Central memory CD4-positive, alpha-beta T cell (primary cell): ENCODE measurements at places on chromosomes 4 and X.

- DNase-seq = no peak
These were observed 189.4 kb downstream of the FBXW7 start for GRCh38 chr4:152346526-152346925.

- no peak for DNase-seq
These were observed 11.3 kb upstream of the KIAA0232 start for GRCh38 chr4:6771229-6771671.

GRCh38 chr4:38782452-38783108 is at the start of gene TLR10:
TSS of gene TLR10 (minus strand) at chr4:38782990. CDS start at chr4:38775590, 7,400 bp downstream.
- peak; percentile 29 for DNase-seq

- DNase-seq = peak; percentile 29
These were observed 255.8 kb downstream of the UNC5C start for GRCh38 chr4:95293014-95293413.

DNA sequence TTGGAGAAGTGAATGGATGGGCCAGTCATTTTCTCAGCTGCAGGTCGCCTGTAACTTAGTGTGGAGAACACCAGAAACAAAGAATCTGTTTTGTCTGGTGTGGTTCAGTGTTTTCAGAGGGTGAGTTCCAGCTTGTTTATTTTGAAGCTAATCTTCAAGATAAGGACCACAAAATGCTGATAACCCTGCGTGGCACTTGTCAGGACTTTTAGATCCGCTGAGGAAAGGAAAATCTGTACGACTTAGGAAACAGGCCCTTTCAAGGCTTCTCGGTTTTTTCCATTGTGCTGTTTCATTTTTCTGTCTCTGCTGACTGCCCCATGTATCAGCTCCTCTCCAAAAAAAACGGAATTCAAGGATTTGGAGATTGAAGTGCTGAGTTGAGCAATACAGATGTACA is 8.7 kb upstream of the ANAPC4 start:
- DNase-seq = no peak

GRCh38 chrX:72349190-72349589 is 43.5 kb upstream of the CITED1 start:
- DNase-seq = no peak

DNA sequence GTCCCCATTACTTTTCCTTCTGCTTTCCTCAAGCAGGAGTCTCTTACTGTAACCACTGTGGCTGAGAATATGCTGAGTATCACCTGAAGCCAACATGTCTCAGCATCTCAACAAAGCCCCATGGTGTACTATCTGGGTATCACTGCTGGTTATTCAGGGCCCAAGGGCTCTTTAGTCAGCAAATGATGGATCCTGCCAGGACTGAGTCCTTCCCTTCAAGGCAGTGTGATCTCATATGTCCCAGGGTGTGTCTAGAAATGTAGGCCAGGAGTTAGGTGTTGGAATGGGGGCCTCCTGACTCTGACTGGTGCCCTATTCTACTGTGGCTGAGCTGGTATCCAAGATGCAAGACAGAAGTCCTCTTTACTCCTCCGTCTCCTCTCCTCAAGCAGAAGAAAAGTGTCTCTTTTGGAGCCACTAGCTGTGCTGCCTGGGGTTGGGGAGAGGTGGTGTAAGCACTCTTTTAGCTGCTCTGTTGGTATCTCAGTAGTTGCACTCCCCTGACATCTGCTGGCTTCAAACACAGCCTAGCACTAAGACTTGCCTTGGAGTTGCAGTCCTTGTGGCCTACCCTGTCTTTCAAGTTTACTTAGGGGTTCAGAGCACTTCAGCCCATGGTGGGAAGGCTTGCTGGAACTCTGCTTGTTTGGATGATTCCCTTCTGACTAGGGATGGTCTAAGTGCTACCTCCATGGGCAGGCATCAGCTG is 28.6 kb downstream of the OCIAD2 start:
- no peak for DNase-seq

DNA sequence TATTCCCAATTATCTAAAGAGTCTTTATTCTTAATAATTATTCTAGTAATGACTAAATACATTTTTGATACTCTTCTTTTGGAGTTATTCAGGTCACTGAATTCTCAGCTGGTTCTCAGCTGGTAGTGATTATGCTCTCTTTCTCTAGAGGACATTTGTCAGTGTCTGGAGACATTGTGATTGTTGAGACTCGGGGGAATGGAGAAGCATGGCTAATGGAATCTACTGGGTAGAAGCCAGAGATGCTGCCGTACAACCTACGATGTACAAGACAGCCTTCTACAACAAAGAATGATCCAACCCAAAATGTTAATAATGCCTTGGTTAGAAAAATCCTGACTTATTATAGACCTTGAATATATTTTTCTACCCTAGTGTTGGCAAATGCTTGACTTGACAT is 149.2 kb upstream of the ANKRD50 start:
- DNase-seq = no peak

- no peak for DNase-seq
These were observed 180.7 kb downstream of the ADGRL3 start for GRCh38 chr4:61380865-61381264.

GRCh38 chr4:42148425-42148824 is 4.0 kb downstream of the BEND4 start:
- no peak for DNase-seq

DNA sequence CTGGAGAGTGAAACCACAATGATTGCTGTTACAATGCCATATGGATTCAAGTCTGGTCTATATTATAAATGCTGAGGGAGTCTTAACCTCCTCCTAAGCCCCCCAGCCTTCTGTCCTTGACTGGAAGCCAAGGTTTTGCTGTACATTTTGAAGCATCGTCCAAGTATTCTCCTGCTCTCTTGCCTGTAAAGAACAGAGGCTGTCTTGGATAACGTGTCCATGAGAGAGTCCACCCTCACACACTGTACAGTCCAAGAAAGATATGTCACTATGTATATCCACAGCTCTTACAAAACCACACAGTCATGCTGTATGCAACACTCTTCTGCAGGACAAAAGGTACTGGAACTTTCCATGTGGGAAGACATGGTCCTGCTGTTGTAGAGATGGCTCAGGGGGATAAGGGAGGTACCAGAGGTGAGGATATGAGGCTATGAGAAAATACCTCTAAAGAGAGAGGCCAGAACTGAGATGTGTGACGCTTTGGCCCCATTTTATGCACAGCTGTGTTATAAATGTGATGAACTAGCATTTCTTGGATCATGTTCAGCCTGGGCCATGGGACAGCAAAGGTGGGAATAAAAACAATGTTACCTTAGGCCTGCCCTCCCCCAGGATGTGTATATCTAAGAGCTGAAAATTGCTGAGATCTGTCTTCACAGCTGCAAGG is 678.6 kb downstream of the IQCM start:
- DNase-seq = no peak

GRCh38 chr4:1055721-1056590 is 44.5 kb downstream of the FGFRL1 start:
- DNase-seq = peak; percentile 91

DNA sequence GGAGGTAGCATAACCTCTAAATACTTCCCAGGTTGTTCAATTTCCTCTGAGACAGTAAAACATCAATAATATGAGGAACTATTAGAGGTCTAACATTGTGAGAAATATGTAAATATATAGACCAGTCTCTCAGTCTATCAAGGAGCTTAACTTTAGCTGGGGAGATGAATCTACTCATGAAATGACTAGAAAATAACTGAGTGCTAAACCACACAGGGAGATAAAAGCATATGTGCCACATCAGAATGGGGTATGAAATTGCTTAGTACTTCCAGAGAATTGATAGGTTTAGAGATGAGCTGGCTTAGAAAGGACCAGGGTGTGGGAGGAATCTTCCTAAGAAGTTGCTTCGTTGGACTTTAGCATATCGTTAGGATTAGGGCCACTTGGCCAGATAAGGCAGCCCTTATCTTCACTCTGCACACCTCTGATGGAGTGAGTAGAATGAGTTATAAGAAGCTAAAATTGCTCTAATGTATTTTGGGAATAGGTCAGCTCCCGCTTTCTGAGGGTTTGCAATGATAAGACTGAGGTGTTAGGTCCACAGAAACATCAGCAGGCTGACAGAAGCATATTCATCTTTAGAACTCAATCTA is 299.2 kb downstream of the UNC5C start:
- DNase-seq = no peak

- no peak for DNase-seq
These were observed 107.4 kb downstream of the AFF1 start for GRCh38 chr4:87042221-87042620.

DNA sequence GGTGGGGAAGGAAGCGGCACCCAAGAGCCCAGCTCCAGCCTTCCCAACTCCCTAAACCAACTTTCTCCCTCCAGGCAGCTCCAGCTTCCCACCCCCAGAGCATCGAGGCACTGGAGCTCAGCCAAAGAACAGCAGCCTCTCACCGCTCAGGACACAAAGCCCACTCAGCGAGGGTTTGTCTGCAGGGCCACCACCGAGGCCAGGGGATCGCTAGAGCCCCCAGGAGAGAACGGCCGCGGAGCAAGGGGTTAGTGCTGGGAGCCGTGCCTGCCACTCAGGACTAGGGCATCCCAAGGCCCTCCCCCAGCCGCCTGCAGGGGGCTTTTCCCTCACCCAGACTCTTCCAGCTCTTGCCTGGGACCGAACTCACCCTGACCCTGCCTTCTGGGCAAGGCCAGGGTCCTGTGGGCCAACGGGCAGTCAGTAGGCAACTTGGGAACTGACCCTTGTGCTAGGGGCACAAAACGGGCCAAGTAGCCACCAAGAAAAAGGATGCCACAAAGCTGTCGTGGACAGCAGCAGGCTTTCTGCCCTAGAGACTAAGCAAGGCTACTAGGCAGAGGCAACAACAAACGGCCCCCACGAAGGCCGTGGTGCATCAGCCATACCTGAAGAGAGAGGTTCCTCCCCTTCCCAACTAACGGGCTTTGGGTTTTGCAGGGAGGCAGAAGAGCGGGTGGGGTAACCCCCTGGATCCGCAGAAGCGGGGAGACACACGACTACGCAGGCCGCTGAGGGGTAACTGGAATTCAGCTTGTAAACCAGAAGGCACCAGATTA is 2.3 kb downstream of the HCFC1 start:
- DNase-seq = no peak

- peak; percentile 27 for DNase-seq
These were observed 44.8 kb downstream of the PDS5A start for GRCh38 chr4:39932776-39933402.

DNA sequence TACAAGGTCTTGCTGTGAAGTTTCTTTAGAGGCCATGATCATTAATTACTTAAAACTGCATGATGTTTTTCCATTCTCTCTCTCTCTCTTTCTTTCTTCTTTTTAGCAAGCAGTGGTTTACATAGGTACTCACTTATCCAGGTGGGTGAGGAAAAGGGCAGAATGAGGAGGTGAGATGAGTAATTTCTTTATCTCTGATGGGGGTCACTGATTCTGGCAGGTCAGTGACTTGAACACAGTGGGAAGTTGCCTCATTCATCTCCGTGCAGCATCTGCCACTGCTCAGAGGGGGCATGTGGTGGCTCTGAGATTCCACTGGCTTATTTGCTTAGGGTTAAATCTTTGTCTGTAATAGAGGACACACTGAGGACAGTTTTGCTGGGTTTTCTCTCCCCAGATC is 62.6 kb downstream of the FAM114A1 start:
- DNase-seq = no peak

DNA sequence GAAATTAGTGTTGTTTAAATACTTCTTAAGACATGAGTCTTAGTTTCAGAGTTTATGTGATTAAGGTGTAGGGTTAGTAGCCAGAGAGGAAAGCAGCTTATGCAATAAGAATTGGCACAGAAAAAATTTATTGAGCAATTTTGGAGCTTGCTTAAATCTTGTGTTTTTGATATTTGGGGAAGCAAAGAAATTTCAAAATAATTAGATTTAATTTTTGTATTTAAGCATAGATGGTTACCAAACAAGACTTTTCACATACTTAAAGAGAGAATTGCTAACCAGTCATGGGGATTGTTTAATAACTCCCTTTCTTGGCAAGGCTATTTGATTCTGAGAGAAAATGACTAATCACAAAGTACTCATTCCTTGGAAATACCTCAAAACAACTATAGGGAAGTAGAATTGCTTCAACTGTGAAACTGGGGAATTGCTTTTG is 202.0 kb upstream of the GRID2 start:
- DNase-seq = no peak

- DNase-seq = no peak
These were observed 205.3 kb downstream of the TENM3 start for GRCh38 chr4:182448281-182449151.

- DNase-seq = no peak
These were observed 1399.1 kb upstream of the PCDH7 start for GRCh38 chr4:29320947-29321620.

GRCh38 chr4:175309041-175309440 is 390.9 kb downstream of the ADAM29 start:
- DNase-seq = no peak

- DNase-seq = no peak
These were observed 29.4 kb downstream of the TBC1D19 start for GRCh38 chr4:26613237-26613636.

GRCh38 chrX:13090339-13091110 is 46.1 kb upstream of the FAM9C start:
- DNase-seq = peak; percentile 38

DNA sequence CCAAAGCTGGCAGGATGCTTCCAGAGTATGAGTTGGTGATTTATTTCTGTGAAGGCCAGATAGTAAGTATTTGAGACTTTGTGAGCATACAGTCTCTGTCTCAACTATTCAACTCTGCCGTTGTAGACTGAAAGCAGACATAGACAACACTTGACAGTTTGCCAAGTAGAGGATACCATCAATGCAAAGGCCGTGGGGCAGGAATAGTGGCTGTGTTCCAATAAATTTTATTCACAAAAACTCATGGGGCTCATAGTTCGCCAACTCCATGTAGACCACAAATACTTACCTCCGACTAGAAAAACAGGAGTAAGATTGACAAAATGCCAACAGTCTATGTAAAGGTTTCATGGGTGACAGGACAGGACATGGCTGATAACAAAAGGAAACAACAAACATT is 3.7 kb upstream of the PIR start:
- no peak for DNase-seq

DNA sequence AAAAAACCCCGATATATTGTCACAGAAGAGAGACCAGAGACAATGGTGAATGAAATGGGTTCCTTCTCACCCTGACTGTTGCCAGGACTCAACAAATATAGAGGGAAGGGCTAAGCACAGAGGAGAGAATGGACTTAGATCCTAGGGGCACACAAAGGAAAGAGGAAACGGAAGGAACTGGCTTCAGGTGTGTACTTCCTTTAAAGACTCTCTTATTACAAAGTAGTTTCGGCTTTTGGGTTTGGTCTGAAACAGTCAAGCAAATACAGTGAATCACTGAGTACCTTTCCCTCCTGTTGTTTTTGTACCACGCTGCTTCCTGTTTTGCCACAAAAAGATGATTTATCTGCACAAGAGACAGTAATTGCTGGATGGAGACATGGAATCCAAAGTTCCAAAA is 46.1 kb upstream of the S100G start:
- peak; percentile 12 for DNase-seq
